ENCODE measurements at places on chromosomes 6 and 20.
A peak's percentile ranks its signal among the peaks of the same experiment; 100 is the strongest.

- DNase-seq, result no peak
Observed at GRCh38 chr6:134288538-134289203, 29.2 kb downstream of the SGK1 start.

DNA sequence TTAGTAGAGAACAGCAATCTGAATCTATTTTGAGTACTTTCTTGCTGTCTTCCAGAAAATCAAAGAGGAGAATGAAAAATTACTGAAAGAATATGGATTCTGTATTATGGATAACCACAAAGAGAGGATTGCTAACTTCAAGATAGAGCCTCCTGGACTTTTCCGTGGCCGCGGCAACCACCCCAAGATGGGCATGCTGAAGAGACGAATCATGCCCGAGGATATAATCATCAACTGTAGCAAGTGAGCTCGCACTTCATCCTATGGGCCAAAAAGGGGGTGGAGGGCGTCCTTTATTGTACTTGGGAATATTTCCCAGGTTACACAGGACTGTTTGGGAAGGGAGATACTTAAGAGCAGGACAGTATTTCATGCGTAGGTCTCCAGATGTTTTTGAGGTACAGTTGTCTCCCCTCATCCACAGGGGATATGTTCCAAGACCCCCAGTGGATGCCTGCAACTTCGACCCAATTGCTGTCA is 37.3 kb upstream of the PLCG1 start:
- DNase-seq, result no peak

DNA sequence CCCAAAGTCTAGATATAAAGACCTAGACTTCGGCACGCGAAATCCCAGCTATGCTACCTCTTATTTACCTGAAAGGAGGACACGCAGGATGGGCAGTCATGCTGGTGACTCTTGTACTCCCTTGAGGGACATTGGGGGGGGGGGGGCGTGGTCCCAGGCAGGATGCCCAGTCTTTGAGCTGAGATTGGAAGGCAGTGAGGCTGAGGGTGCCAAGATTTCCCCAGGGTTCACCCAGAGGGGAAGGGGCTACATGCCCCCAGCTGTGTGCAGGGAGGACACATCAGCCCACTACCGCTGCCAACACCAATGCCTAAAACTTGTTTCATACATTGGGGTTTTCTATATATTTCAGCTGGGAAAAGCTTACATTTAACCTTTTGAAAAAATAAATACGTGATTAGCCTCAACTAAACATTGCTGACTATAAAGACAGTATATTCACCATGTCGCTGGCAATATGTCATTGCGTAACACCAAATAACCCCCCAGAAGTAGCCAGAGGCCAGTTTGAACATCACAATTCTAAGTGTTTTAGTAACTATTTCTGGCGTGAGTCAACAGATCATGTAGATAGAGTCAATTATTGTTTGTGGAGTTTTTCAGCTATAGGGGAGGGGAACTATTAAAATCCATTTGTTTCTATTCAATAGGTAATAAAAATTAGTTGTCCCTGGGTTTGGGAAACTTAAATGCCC is 21.6 kb downstream of the MGME1 start:
- no peak for DNase-seq

DNA sequence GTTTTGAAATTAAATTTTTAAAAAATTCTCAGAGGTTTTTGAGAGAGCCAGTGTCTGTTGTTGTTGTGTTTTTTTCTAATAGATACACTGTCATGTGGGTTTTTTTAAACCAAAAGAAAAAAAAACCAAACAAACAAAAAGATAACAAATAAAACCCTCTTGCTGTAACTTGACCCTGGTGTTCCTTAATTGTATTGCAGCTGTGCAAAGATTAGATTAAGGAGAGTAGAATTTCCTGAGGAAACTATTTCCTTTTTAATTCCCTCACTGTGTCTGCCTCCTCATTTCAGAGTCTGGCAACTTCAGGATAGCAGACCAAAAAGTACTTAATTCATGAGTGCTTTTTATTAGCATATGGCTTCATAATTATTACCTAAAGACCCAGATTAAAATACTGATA is 281.9 kb downstream of the EPM2A start:
- DNase-seq, result peak; percentile 70

- no peak for DNase-seq
Observed at GRCh38 chr6:53240761-53241160, 92.1 kb upstream of the GCM1 start.

GRCh38 chr20:59084041-59084850 is 41.7 kb upstream of the PRELID3B start:
- DNase-seq, result no peak

DNA sequence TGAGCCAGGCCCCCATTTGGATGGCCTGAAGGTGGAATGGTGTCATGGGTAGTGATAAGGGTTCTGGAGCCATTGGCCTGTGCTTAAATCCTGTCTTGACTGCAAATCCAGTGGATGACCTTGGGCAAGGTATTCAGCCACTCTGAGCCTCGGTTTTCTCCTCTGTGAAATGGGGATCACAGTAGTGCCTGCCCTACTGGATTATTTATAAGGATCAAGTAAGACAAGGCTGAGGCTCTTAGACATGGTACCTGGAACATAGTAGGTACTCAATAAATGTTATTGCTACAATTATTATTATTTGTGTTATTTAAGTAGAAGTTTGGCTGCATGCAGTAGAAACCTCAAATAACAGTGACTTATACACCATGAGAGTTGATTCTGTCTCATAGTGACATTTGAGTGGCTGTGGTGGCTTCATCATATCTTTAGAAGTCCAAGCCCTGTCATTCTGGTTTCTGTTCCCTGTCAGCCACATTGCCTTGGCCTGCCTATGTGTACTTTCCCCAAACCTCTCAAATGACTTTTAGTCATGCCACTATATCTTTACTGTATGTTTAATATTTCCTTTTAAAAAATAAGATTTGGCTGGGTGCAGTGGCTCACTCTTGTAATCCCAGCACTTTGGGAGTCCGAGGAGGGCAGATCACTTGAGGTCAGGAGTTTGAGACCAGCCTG is 37.6 kb upstream of the CHMP4B start:
- no peak for DNase-seq

GRCh38 chr6:134031696-134032255 is 20.6 kb downstream of the SLC2A12 start:
- DNase-seq, result no peak

GRCh38 chr20:58720890-58721289 is 28.3 kb downstream of the NPEPL1 start:
- no peak for DNase-seq

- no peak for DNase-seq
Observed at GRCh38 chr6:14321992-14322772, 204.6 kb downstream of the CD83 start.

DNA sequence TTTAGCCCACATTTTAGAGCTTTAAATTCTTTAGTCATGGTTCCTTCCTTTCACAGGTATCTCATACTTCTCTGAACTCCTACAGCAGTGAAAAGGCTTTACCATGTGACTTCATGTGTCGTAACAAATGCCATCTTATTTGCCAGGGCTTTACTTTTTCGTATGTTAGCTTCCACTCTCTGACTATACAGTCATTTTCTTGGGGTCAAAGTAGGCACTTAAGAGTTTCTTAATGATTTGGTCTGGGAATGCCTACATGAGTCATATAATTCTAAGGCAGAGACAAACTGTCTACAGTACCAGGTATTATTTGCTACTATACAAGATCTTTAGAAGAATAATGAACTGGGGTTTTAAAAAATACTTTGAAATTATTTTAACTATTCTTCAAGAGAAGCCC is 15.0 kb downstream of the RAB23 start:
- DNase-seq, result no peak

DNA sequence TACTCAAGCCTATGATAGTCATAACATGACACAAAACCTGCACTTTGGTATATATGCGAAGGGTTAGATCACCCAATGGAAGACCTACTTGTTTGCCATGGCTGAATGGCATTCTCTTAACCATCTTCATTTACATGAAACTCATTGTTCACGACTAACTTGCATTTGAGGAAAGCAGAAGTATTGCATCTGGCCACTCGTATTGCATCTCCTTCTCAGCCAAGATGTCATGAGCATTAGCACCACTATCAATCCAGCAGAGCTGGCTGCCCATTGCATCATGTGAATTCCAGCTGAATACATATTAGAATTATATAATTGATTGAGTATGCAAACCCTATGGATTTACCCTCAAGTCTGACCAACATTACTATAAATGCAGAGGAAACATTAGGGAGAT is 390.2 kb downstream of the LAMA2 start:
- DNase-seq, result no peak

DNA sequence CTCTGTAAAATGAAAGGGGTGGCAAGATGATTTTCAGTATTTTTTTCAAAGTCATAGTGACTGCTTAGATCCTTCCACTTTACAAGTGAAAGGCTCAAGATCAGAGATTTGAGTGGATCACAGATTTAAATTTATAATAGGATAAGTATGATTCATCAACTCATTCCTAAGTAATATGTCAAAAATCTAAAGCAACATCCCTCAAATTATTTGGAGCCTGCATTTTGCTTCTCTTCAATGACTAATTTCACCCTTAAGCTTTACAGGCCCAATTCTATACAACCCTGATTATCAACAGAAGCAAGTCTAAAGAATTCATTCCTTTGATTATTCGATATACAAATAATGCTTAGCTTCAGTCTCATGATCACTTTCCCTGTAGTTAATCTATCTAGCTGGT is 93.9 kb upstream of the HEY2 start:
- DNase-seq, result no peak

- DNase-seq, result no peak
Observed at GRCh38 chr20:47783828-47784598, 1.3 kb downstream of the SULF2 start.

DNA sequence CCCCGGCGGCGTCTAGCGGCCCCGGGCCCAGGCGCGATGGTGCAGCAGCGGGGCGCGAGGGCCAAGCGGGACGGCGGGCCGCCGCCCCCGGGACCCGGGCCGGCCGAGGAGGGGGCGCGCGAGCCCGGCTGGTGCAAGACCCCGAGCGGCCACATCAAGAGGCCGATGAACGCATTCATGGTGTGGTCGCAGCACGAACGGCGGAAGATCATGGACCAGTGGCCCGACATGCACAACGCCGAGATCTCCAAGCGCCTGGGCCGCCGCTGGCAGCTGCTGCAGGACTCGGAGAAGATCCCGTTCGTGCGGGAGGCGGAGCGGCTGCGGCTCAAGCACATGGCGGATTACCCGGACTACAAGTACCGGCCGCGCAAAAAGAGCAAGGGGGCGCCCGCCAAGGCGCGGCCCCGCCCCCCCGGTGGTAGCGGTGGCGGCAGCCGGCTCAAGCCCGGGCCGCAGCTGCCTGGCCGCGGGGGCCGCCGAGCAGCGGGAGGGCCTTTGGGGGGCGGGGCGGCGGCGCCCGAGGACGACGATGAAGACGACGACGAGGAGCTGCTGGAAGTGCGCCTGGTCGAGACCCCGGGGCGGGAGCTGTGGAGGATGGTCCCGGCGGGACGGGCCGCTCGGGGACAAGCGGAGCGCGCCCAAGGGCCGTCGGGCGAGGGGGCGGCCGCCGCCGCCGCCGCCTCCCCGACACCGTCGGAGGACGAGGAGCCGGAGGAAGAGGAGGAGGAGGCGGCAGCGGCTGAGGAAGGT is 715 bp downstream of the SOX12 start:
- DNase-seq, result peak; percentile 30

GRCh38 chr6:38824243-38824894 is 109.3 kb downstream of the DNAH8 start:
- no peak for DNase-seq

DNA sequence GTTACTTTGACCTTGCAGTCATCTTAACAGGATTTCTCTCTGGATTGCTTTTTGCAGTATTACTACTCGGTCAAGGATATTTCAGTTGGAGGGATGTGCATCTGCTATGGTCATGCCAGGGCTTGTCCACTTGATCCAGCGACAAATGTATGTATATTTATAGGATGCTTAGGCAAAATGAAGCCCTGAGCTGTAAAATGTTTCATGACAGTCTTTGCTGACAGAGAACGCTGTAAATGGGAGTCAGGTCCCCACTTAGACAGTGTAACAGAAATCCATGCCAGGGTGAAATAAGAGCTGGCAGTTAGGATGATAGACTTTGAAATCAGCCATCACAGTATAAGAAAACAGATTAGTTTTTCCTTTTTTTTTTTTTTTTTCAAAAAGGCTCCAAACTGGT is 264.0 kb downstream of the LAMA2 start:
- DNase-seq, result no peak

GRCh38 chr6:1435806-1436205 is 46.4 kb downstream of the FOXF2 start:
- no peak for DNase-seq

DNA sequence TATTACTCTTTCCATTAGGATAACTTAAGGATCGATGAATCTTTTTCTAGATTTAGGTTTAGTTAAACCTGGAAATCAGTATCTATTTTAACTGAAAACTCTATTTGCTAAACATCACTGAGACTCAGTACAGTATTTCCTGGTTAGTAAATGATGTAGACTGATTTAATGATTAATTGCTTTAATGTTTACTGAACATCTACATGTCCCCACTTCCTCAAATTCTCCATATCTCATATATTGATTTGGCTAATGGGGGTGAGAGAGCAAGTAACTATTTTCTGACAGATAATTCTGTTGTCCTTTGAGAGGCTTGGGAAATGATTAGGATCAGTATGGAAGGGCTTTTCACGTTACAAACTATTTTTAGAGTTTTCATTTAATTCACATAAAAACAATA is 10.3 kb downstream of the MKKS start:
- DNase-seq, result no peak

- no peak for DNase-seq
Observed at GRCh38 chr20:2742934-2743559, 50.5 kb downstream of the EBF4 start.

GRCh38 chr6:37544530-37544929 is 44.8 kb upstream of the CCDC167 start:
- no peak for DNase-seq

GRCh38 chr20:34112600-34113101 is 608 bp upstream of the EIF2S2 start:
- no peak for DNase-seq

- no peak for DNase-seq
Observed at GRCh38 chr20:38645351-38645750, 43.7 kb downstream of the ARHGAP40 start.

DNA sequence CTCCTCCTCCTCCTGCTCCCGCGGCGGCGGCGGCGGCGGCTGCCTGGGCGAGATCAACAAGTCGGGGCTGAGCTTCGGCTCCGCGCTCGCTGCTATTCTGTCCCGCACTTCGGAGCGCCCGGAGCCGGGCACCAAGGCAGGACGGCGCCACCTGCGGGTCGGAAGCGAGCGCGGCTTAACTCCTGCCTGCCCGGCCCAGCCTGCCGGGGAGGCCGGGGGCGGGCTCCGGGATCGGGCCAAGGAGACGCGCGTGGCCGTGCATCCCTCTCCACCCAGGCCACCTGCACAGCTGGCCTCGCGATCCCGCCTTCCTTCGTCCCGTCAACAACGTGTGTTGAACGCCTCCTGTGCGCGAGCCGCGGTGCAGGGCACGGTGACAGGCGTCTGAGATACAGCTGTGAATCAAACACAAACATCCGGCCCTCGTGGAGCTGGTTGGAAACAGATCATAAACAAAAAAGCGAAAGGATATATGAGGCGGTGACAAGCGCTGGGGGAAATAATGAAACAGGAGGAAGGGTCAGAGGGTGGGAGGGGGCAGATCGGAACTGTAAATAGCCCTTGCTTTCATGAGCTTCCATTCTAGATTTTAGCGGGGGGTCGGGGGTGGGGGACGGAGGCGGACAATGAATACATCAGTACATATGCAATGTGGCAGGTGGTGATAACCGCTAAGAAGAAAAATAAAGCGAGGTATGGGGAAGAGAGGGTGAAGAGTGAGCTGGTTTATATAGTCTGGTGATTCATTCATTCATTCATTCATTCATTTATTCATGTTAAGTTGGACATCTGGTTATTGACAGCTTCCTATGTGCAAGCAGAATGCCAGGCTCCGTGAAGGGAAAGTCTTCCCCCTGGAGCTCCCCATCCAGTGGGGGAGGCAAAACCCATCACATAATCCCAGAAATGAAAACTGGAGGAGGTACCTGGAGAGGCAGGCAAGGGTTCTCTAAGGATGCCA is 2.0 kb upstream of the KCNB1 start:
- peak; percentile 50 for DNase-seq
